ENCODE measurements at places on chromosomes 13 and 19.

DNA sequence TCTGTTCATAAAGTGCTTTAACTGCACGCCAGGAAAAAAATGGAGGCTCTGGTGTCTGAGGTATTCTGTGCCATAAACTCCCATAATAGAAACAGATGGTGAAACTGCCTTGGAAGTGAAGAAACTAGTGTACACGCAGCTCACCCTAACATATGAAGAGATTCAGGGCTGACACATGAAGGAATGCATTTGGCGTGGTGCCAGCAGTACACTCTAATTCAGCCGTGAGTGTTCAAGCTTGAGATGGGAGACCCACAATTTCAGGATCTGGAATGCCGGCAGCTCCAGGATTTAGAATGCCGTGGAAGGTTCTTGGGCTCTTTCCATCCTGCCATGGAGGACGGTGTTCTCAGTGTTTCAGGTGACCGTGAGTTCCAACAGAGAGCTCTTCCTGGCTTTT is 478.4 kb downstream of the TSHZ3 start:
- DNase-seq = no peak

DNA sequence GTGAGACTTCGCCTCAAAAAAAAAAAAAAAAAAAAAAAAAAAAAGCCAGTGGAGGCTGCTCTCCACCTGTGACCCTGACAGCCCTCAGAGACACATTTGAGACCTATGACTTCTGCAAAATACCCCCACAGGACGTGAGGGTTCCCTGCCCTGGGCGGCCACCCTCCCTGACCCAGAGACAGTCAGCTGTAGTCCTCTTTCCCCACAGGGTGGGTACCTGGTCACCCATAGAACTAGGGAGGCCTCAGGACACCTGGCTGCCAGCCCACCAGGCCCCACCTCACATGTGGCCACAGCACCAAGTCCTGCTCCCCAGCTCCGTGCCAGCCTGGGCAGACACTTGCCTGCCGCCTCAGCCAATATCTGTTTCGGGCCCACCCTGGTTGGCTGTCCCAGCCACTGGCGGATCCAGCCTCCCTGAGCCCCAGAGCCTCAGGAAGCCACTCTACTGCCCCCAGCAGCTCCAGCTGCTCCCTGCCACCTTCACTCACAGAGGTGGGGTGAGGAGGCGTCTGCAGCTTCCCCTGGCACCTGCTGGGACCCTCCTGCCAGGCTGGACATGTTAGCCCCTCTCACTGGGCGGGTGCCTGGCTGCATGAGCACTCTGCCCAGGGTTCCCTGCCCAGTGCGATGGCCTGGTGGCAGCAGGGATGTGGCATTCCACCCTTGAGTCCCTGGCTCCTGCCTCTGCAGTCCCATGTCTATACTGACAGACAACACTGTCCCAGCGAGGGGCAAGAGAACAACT is 6.9 kb downstream of the MKNK2 start:
- DNase-seq = no peak

- DNase-seq = no peak
Measured at GRCh38 chr13:95660981-95661581, 15.9 kb upstream of the DNAJC3 start.

- DNase-seq = no peak
Measured at GRCh38 chr19:44925114-44925891, 10.9 kb downstream of the APOC1 start.

GRCh38 chr13:23899555-23899954 is 2.3 kb upstream of the C1QTNF9B start:
- no peak for DNase-seq

DNA sequence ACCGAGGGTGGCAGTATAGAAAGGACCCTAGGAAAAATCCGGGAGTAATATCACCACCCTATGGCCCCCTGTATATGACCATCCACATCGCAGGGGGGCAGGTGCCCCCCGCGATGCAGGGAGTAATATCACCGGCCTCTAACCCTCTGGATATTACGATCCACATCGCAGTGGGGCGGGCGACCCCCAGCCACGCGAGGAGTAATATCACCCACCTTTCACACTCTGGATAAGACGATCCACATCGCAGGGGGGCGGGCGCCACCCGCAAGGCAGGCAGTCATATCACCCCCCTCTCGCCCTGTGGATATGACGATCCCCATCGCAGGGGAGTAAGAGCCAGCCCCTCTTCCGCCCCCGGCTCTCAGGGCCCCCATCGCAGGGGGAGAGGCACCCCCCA is 76.7 kb upstream of the RUBCNL start:
- no peak for DNase-seq

GRCh38 chr13:110433014-110433413 is 125.9 kb downstream of the COL4A2 start:
- DNase-seq = no peak

GRCh38 chr19:44740351-44740824 is 8.1 kb upstream of the BCL3 start:
- DNase-seq = no peak

GRCh38 chr13:59745392-59745788 is 418.3 kb downstream of the DIAPH3 start:
- no peak for DNase-seq

DNA sequence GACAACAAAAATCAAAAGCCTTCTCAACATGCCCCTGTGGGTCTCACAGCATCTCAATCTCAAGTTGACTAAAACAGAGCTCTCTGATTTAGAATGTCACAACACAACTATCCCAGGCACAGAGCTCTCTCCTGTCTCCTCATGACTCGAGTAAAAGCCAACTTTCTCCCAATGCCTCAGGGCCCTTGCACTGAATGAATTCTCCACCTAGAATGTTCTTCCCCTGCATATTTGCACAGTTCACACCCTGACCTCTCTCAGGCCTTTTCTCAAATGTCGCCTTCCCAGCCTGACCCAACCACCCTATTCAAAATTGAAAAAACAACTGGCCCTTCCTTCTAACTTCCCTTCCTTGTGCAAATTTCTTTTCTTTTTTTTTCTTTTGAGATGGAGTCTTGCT is 3.7 kb upstream of the SWSAP1 start:
- DNase-seq = no peak

DNA sequence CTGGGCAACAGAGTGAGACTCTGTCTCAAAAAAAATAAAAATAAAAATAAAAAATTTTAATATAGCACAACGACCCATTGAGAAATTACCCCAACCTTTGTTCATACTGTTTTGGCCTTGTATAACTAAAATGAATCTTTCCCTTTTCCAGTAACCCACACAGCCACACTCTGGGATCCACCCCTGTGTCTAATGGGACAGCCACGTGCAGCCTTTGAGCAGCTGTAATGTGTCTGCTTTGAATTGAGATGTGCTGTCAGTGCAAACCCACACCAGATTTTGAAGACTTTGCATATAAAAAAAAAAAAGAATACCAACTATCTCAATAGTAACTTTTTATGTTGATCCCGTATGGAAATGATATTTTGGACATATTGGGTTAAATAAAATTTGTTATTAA is 112.7 kb upstream of the UBL3 start:
- DNase-seq = no peak

DNA sequence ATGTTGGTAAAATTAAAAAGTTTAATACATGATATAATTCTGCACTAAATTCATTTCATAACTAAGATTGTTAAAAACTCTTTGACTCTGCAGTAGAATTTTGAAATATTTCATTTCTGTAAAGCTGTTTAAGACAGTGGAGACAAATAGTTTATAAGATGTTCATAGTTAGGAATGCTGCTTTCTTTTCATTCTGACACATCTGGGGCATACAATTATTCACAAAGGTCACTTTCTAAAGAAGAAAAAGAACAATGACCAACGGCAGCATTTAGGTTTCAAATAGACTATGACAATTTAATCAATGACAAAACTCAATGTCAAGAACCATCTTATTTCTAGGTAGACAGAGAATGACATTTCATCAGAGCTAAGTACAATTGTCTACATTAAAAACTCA is 1422.1 kb downstream of the PCDH9 start:
- no peak for DNase-seq

DNA sequence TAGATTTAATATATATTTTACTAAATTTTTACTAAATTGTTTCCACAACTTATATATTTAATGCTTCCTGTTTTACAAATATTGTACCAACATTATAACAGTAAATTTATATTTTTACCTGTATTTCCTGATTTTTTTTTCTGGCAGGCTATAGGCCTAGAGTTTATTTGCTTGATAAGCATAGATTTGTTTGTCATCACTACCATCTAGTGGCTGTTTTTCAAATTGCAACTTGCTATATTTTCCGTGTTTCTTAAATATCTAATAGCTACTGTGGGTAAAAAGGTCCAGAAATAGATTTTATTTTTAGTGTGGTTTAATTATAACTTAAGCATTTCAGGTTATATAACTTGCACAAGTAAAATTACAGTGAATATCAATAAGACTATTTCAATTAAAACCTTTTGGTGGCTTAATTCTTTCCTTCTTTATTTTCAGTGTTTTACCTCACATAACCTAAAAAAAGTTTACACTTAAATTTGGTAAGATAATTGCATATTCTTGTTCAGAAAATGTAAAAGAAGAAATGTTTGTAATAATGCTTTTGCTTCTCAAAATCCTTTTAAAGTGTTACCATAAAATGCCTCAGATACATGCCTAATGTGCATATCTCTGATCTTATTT is 60.6 kb downstream of the NDFIP2 start:
- peak; percentile 9 for DNase-seq

All from NCI-H187 (cell line).